ENCODE measurements at places on chromosomes 1 and 21.

DNA sequence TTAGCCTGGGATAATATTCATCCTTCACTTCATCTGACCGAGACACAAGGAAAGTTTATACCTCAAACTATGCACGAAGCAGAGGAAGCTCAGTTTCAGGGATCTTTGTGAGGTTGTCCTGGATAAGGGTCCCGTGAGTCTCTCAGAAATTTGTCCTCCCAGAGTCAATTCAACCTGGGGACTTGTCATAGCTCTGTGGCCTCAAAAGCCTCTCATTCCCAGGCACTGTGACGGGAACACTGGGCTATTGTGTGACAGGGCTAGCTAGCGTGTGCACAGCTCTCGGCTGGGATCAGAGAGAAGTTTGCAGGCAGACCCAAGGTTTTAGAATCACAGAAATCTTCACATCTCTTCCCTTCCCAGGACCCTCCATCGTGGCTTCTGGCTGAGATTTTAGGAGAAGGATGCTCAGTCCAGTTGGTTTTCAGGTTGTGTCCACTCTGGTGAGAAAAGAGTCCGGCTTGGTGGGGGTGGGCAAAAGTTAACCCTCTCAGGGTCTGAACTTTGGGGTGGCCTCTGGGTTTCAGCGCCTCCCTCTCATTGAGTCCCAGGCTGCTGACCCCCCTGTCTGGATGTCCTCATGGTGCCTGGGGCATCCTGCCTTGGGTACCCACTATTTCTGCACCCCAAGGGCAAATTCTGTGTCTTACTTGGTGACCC lies 20.4 kb upstream of the LBR start:
- DNase-seq: no peak

DNA sequence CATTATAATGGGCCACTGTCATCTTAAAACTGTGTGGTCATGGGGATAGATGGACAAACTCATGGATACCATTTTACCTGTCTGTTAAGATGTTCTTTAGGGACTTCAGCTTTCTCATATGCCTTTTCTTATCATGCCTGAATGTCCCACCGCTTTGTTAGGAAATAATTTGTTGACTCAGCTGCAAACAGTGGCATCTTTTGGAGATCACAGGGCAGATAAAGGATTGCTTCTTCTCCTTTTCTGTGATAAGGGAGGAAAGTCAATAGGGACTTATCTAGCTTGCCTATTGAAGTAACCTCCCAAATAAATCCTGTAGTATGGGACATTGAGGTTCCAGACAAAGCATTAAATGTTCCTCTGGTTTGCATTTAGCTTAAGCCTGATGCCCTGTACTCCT lies 79.8 kb upstream of the KIAA0040 start:
- DNase-seq: no peak

GRCh38 chr21:21188513-21189195 lies 190.4 kb downstream of the NCAM2 start:
- DNase-seq: no peak

GRCh38 chr1:4636644-4637380 lies 17.6 kb upstream of the AJAP1 start:
- DNase-seq: no peak

DNA sequence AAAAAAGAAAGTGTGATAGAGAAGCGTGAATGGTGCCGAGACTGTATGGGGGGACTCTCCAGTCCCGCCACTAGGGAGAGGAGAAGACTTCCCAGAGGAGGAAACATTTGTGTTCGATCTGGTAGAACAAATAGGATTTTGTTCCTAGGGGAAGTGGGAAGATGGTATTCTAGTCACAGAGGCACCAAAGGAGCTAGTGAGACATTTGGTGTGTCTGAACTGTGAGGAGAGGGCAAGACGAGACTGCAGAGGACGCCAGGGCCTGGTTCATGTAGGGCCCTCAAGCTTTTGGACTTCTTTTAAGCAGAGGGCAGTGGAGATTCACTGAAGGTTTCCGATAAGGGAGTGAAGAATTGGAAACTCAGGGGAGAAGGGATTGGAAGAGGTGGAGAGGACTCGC lies 2.9 kb downstream of the BTBD19 start:
- no peak for DNase-seq

DNA sequence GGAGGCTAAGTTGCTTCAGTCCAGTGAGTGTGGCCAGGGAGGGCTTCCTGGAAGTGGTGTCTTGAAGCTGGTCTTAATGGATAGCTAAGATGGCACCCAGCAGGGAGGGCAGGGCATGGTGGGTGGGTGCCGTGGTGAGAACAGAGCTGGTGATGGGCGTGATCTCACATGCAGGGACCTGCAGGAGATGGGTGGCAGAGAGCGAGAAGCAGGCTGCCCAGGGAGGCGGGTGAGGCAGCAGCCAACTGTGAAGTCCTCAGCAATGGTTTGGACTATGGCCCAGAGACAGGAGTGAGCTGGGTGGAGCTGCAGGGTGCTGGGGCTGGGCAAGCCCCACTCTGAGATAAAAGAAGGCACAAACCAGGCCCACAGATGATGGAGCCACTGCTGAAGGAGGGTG lies 50.7 kb downstream of the UMODL1 start:
- no peak for DNase-seq

- no peak for DNase-seq
Observed at GRCh38 chr1:156217871-156218270, 5.1 kb downstream of the PMF1 start.

- no peak for DNase-seq
Observed at GRCh38 chr1:185438936-185439335, 121.9 kb upstream of the IVNS1ABP start.

DNA sequence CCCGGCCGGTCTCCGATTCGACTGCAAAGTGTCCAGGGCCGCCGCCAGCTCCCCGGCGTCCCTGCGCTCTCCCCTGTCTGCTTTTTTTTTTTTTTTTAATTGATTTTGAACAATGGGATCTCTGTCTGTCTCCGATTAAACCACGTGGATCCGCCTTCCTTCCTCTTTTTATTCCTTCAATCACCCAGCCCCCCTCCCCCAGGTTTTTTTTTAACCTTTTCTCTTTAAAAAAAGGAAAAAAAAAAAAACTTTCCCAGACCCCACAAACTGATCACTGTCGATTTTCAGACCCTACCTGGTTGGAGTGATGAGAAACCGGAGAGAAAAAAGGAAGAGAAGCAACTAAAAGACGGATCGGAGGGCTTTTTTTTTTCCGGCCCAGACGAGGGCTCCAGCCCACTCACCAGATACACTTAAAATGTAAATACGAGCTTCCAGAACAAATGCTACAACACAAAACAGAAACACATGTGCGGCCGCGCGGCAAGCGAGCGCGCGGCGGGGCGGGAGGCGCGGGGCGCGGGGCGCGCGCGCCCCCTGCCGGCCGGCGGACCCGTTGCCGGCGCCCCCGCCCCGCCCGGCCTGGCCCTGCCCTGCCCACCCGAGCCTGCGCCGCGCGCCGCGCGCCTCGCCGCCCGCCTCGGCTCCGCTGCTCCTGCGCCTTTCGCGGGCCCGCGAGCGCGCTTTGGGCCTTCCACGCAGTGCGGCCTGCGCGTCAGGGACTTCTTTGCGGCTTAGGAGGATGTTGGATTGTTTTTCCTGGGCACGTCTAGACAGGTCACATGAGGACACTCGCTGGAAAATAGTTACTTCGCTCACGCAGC lies at the start of gene RCC2:
Gene RCC2, minus strand, starts transcription at position 428 of the 824 bp plus-strand sequence. CDS start 1,163 bp downstream, outside the sequence.
- DNase-seq: peak; percentile 77

GRCh38 chr1:98704474-98704873 lies 43.0 kb downstream of the SNX7 start:
- no peak for DNase-seq

DNA sequence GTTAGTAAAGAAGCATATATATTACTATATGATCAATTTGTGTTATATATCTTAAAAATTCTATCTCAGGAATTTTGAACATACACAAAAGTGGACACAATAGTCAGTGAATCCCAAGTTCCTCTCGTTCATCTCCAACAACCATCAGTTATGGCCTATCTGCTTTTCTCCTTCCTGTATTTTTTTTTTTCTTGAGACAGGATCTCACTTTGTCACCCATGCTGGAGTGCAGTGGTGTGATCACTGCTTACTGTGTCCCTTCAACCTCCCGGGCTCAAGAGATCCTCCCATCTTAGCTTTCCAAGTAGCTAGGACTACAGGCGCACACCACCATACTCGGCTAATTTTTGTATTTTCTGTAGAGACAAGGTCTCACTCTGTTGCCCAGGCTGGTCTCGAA lies 9.4 kb downstream of the SPEN start:
- no peak for DNase-seq

DNA sequence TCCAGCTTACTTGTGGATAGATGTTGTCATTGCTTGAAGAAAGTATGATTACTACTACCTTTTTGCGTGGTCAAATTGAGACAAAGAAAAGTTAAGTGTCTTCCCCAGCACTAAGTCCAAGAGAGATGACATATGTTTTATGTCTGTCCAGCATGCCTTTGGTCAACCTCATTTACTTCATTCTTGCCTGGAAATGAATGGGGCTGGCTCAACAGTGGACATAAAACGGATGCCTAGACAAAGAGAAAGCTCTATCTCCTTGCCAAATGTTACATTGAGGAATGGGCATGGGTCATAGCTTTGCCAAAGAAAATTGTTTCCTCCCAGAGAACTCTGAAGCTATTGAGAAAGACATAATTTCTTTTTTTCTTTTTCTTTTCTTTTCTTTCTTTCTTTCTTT lies 82.4 kb upstream of the PLPPR4 start:
- no peak for DNase-seq

- DNase-seq: no peak
Observed at GRCh38 chr1:160094291-160094625, 4.2 kb downstream of the IGSF8 start.

- DNase-seq: no peak
Observed at GRCh38 chr1:11657654-11658053, 3.0 kb downstream of the FBXO44 start.

- no peak for DNase-seq
Observed at GRCh38 chr1:76090283-76091203, 16.0 kb downstream of the ST6GALNAC3 start.
